ENCODE measurements at places on chromosomes 6 and 20.
A peak's percentile ranks its signal among the peaks of the same experiment; 100 is the strongest.

DNA sequence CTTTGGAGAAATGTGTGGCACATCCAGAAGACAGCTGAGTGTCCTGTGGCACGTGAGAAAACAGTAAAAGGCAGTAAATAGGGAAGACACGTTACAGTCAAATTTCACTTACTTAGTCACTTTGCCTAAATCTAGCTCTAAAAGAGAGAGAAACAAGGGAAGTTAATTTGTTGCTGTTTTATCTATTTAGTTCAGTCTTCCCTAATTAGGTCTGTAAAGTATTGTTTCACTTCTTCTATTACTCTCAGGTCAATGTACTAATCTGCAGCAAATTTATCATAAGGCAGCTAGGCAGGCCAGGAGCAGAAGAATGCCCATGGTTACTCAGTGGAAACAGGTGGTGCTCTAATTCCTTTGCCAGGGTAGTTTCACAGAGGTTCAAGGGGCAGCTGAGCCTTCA is 124.3 kb upstream of the CNR1 start:
- DNase-seq, result no peak

DNA sequence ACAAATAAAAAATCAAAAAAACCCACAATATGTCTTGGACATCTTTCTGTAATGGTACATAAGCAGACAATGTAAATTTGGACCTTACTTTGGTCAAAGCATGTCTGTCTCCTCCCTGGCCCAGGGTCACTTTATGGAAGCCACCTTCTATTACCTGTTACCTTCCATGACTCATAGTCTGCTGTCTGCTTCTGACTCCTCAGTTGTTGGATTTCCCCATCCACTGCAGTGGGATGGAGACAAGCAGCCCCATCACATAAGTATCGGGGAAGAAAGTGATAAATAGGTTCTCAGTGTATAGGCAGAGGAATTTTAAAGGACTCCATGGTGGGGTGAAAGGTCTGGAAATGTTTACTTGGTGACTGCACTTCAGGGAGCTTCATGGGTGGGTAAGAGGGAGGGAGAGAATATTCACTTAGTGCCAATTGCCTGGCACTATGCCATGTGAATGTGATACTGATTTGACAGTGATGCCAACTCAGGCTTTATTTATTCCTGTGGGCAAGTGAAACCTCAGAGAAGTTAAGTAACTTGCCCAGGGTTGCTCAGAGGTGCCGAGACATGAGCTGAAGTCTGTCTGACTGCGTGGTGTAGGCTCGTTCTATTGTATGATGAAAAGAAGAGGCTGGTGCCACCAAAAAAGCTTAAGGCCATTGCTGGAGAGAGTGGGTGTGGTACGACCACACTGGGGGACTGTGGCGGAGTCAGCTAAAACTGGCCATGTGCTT is 175.6 kb upstream of the RNF24 start:
- no peak for DNase-seq

DNA sequence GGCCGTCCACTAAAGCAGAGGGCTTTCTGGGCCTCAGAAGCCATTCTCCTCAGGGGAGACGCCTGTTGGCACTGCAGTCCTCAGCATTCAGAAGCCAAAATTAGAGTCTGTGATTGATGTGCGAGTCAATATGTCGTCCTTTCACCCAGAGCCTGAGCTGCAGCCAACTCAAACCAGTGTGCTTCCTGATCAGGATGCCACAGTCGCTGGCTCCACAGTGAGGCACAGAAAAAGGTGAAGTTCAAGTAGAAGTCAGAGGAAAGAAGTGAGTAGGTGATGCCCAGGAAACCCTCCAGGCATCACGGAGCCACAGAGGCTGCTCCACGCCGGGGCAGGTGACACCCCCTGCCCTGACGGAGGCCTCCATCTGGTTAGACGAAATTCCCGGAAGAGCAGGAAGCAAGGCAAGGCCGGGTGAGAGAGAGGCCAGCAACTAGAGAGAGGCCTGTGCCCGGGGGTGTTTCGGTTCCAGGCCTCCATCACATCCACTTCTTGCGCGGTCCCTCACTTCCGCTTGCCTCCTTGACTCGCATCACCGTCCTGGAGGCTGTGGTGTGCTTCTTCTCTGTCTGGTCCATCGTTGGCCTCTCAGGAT is 177.7 kb upstream of the SNX9 start:
- no peak for DNase-seq

- DNase-seq, result no peak
These were observed 4.4 kb upstream of the CST3 start for GRCh38 chr20:23641936-23642751.

GRCh38 chr6:116963972-116964371 is 86.9 kb downstream of the RFX6 start:
- no peak for DNase-seq

GRCh38 chr20:31833130-31833930 is 12.1 kb downstream of the FOXS1 start:
- DNase-seq, result peak; percentile 79

GRCh38 chr6:31681135-31681671 is 336 bp upstream of the LY6G5C start:
- peak; percentile 54 for DNase-seq

DNA sequence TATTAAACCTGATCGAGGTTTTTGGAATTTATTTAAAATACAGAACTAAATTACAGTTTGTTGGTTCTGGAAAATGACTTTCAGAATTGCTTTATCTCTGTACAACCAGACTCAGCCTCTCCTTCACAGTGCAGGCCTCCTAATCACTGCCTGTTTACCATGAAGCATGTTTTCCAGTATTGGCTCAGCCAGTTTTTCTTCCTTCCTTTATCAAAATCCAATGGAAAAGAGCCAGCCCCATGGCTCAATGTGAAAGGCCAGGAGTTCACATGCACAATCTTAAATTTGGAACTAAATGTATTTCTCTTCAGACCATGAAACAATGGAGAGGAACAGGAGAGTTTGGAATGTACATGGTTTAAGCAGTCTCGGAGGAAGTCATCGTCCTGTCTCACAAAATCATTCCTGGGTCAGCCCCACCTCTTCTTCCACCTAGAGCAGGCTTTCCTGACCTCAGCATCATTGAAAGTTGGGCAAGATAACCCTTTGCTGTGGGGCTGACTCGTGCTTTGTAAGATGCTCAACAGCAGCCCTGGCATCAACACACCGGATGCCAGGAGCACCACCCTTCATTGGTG is 680.9 kb upstream of the AGPAT4 start:
- DNase-seq, result no peak

DNA sequence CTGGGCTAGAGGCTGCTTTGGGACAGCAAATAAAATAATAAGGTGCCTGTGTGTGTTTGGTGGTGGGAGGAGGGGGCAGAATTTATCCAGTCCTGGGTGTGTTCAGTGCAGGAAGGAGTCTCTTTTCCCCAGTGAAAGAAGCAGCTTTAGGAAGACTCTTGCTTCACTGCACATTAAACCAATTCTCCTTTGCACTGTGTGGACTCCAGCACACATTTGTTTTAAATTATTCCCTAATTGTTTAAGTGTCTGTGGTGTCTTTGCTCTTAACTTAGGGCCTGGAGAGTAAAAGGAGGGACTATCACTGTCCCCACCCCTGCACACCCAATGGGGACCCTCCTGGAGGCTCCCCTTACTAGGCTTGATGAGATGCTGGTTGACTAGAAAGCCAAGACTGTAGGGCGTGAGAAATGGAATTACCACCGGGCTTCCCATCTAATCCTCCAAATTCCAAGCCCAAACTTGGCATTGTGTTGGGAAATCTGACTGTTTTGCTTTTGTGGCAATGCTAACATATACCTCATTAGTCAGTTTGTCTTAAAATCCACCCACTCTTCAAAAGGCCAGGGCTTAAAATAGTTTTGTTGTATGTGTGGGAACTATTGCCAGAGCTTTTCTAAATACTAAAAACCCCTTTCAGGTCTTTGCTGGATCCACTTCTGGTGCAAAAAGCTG is 13.5 kb upstream of the DAAM2 start:
- DNase-seq, result no peak

GRCh38 chr6:158787395-158787794 is 31.8 kb downstream of the EZR start:
- DNase-seq, result no peak

- DNase-seq, result peak; percentile 30
These were observed 208.3 kb downstream of the SYNDIG1 start for GRCh38 chr20:24677626-24678315.

DNA sequence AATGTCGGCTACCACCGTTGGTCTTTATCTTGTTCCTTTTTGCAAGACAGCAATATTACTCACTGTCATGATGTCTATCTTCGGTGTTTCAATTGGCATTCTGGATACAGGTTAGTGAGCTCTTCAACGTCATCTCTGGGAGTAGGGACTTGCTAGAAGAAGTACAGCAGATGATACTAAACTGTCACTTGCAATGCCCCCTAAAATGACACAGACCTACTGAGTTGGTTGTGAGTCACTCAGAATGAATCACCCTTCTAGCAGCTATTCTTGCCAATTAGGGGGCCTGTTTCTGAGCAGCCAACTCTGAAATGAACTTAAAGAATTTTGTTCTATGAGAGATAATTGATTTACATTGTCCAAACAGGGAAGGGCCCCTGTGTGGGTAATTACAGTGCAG is 176.5 kb downstream of the SLC16A10 start:
- DNase-seq, result no peak

DNA sequence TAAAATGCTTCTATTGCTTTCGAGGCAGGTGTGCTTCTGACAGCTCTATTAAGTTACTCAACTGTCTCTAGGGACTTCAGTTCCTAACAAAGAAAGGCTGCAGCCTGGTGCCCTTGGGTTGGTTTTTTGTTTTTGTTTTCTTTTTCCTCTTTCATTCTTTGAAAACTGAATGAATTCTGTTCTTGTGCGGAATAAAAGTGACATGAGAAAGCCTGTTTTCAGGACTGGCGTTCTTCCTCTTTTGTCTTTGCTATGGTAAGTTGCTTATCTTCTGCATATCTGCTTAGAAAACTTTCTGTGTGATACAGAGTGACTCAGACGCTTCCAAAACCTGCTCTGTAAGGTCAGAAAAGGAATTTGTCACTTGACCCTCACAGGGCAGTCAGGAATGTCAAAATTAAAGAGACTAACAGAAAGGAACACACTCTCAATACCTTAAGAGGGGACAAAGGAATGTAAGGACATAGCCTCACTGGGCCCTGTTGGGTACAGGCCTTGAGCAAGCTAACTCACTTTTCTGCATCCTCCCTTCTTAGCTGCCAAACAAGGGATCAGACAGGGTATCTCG is 56.2 kb upstream of the NHSL1 start:
- DNase-seq, result no peak

DNA sequence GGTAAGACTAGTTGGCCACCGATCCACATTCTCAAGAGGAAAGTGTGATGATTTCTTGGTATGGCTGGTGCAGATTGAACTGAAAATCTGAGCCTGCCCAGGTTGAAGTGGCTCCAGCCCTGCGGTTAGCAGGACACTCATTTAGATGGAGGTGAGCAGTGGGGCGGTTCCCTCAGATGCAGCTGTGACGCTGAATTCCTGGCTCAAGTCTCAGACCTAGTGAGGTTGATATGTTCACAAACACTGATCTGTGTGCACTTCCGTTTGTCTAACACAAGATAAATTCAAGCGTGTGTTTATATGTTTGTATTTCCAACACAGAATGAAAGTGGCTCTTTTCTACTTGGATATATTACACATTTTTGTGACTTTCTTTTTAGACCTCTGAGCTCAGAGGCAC is 83.4 kb upstream of the FRMD1 start:
- DNase-seq, result no peak

DNA sequence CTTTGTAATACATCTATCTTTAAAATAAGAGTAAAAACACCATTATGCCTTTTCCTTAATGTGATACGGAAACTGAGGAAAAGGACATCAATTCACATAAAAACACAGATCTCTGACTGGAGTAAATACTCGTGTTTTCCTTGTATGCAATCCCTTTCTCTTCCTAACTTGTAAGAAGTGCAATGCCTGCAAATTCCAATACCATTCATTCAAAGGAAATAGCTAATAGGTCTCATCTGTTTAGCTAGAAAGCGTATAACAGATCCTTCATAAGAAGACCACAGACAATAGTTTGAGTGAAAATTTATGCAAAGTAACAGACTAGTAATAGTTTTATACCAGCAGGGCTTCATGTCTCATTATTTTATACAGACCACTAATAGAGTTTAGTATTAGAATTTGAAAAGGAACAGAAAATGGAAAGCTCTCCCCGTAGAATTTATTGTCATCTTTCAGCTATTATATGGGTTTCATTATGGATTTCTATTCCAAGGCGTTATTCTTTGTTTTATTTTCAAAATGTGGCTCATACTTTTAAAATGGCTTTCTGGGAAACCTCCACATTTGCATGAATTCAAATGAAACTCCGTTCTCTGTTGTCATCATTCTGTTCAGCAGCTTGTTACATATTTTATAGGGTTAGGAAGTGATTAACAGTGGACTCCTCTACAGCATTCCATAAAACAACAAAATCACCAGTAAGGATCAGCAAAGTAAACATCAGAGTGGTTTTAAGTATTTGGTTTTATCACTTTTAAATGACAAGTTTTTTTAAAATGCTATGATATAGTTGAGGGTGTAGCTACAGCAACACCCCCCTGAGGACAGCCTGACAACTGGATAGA is 186.7 kb downstream of the BTBD9 start:
- no peak for DNase-seq

- no peak for DNase-seq
These were observed 26.8 kb upstream of the SLC9A8 start for GRCh38 chr20:49785852-49786175.

DNA sequence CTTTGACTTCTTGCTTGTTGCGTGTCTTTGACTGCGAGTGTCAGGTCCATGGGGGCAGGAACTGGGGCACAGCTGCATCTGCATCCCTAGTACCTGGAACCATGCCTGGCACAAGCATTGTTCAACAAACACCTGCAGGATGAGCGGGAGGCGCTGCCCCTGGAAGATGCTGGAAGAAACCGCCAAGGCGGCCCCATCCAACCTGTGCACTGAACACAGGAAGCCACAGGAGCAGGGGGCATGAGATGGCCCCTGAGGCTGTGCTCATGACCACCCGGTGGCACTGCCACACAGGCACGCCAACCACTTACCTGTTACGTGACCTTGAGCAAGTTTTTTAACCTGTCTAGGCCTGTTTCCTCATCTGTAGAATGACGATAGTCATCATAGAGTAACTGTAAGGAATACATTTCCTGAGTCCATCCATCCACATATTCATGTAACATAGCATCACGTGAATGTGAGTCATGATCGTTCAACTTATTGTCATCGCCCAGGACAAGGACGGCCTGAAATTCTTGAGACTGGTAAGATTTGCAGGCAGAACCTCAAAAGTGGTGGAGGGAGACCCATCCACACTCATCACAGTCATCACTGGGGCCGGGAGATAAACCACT is 374.2 kb downstream of the PREX1 start:
- DNase-seq, result no peak

DNA sequence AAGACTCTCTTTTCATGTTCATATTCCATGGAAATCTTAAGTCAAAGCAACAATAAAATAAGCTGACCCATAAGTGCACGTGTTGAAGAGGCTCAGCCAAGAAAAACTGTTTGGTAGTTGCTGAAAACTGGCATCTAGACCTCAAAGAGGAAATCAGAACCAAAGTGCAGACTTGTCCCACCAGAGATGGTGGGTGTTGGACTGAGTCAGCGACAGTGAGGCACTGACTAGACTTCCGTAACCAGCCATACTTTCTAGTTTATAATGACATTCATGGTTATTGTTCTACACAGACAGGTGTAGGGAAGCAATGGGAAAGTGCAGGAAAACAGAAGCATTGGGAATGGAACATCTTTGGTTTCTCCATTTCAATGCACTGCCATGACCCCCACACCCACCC is 175.7 kb upstream of the AGPAT4 start:
- DNase-seq, result no peak

GRCh38 chr6:10406556-10406955 is 8.3 kb downstream of the TFAP2A start:
- DNase-seq, result no peak

- DNase-seq, result no peak
These were observed 117.0 kb upstream of the PMEPA1 start for GRCh38 chr20:57826666-57827287.

Measured in right forelimb (tissue), 1 donor.